ENCODE measurements at places on chromosomes 5 and 9. TPM values are rescaled to one million over a fixed set of nuclear protein-coding genes. Genes with fewer than 3 reads are reported as not detected.

ASS1 gene
- 111 TPM for total RNA-seq

PRRT1B gene
- not detected for total RNA-seq

IFNK gene
- total RNA-seq, result not detected

RNF183 gene
- total RNA-seq, result not detected

CARD9 gene
- total RNA-seq, result 1.8 TPM

C9orf50 gene
- not detected for total RNA-seq

C9 gene
- total RNA-seq, result 0.46 TPM

NINJ1 gene
- 36.3 TPM for total RNA-seq

SPAG8 gene
- total RNA-seq, result 0.55 TPM

ROR2 gene
- total RNA-seq, result 20.5 TPM

LCN1 gene
- total RNA-seq, result 0.59 TPM

CNTNAP3B gene
- 29.5 TPM for total RNA-seq

NR6A1 gene
- under 0.01 TPM for total RNA-seq

TAS2R1 gene
- total RNA-seq, result not detected

SLC6A18 gene
- not detected for total RNA-seq

NMUR2 gene
- total RNA-seq, result not detected

SEMA6A gene
- 0.05 TPM for total RNA-seq

RANBP3L gene
- 0.60 TPM for total RNA-seq

NPR3 gene
- 1.2 TPM for total RNA-seq

YTHDC2 gene
- total RNA-seq, result 30.0 TPM
